GM12892 (cell line): ENCODE measurements at places on chromosomes 7 and 10.

DNA sequence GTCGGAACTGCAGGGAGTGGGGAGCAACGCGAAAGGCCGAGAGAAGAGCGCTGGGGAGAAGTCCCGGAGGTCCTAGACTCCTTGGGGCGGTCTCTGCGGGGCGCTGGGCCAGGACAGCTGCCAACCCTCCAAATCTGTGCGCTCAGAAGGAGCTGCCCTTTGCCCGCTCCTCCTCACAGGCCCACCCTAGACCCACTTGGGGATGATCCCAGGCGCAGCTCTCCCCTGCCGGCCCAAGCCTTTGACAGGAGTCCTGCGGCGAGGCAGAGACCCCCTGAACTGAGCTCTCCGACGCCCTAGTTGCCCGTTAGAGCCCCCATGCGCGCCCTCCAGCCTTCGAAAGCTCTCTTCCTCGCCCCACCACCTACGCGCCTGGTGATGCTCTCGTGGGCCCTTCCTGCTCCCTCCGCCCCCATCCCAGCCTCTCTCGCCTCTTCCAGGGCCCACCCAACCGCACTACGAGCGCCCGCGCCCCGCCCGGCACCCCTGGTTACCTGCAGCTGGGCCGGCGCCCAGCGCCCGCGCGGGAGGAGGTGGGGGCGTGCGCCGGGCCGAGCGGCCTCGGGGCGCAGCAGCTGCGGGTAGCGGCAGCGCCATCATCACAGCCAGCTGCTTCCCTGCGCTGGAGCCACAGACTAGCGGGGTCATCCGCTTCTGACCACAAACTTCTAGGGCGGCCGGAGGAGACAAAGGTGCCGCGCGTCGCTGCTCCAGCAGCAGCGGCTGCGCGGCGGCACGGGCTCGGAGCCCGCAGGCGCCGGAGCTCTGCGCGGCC is 353.4 kb downstream of the DNAJB6 start:
- DNase-seq, result no peak

DNA sequence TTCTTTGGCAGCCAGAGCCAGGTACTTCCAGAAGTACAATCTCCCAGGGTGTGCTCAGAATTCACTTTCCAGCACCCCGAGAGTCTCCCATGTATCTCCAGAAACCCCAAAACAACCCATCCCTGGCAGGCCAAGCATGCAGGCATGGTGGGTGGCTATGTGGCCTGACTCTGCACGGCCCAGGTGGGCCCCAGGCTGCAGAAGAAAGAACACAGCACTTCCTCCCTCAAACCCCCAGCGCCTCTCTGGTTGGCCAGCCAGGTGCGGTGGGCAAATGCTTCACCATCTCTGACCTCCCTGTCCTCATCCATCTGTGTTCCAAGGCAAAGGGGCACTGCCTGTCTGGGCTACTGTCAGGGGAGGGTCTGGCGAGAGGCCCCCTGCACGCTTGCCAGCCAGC is 100.3 kb downstream of the MKI67 start:
- DNase-seq, result no peak

GRCh38 chr7:23075571-23075970 is 30.0 kb upstream of the KLHL7 start:
- DNase-seq, result no peak

DNA sequence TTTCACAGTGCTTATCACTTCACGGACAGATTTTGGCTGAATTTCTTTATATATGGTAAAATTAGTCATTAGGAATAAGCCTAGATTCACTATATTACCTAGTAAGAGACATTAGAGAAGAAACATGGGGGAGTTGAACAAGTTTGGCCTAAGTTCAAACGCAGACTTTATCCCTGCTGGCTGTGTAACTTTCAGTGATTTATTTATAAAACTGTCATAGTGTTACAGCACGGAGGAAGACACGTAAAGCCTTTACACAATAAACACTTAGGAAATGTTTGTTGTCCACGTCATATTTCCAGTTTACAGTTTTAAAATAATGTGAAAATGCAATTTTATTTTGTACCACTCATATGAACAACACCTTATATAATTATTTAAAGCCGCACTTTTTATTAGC is 661.5 kb downstream of the MAGI2 start:
- no peak for DNase-seq

GRCh38 chr10:70756700-70757360 is 28.3 kb downstream of the TBATA start:
- DNase-seq, result no peak

GRCh38 chr7:114650491-114650890 is 235.9 kb downstream of the FOXP2 start:
- no peak for DNase-seq

- no peak for DNase-seq
These were observed 83.0 kb downstream of the NRG3 start for GRCh38 chr10:81957976-81958375.

GRCh38 chr10:119104654-119105015 is 722 bp downstream of the DENND10 start:
- DNase-seq, result no peak

DNA sequence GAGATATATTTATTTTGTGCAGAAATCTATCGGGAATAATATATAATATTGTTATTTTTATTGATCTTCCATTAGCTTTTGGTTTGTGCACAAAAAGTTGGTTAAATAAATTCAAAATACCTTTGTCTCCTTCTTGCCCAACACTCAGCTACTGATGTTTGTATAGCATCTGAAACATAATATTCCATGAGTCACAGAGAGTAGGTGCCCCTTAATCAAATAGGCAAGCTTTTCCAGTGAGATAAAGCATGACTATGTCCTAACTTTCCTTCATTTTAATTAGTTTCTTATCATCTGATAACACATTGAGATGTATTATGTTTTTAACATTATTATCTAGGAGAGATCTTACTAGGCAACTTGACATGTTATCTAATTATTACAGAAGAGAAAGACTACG is 432.2 kb downstream of the KIF20B start:
- no peak for DNase-seq

- DNase-seq, result peak; percentile 59
These were observed 93.2 kb upstream of the KIF5B start for GRCh38 chr10:32149252-32149955.

- no peak for DNase-seq
These were observed 119.5 kb downstream of the BAMBI start for GRCh38 chr10:28796606-28797512.

- no peak for DNase-seq
These were observed 351.8 kb upstream of the SEMA3A start for GRCh38 chr7:84546403-84546802.

GRCh38 chr7:69335331-69335730 is 262.9 kb upstream of the AUTS2 start:
- no peak for DNase-seq

- no peak for DNase-seq
These were observed 34.6 kb downstream of the ANKRD7 start for GRCh38 chr7:118259115-118259514.

GRCh38 chr7:95865716-95866371 is 93.5 kb downstream of the DYNC1I1 start:
- no peak for DNase-seq

DNA sequence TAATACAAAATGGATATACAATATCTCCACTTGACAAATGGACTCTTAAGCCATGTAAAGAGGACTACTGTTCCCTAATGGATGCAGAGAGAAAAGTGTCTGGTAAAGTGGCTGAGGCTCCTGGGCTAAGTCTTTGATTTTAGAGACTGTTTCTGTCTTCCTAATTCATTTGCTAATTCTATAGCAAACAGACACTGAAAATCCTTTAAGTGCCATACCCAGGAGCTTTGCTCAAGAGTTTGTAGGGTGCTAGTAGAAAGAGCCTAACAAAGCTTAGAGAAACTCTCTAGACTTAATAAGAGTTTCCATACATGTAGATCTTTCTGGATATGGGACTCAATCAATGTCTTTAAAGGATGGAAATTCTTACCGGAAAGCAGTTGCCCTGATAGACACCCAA is 16.7 kb downstream of the CEP55 start:
- no peak for DNase-seq

GRCh38 chr10:17200001-17200911 is 1.2 kb downstream of the TRDMT1 start:
- DNase-seq, result no peak

GRCh38 chr10:33465747-33466146 is 131.3 kb upstream of the NRP1 start:
- DNase-seq, result no peak

- DNase-seq, result no peak
These were observed 352.4 kb downstream of the GALNT17 start for GRCh38 chr7:71484380-71484779.

DNA sequence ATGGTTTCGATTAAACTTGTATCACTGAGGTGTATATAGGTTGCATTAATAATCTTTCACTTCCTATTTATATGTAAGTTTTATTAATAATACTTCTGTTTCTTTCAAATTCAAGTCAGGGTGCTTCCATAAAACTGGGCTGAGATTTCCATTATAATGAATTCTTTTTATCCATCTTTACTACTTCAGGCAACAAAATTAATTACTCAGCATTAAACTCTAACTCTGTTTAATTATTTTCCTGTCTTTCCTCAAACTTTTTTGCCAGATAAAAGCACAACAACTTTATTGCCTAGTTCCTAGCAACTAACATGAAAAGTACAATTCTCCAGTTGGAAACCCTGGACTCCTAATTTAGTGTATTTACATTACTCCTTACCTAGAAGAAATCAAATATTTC is 3.0 kb upstream of the MINDY3 start:
- no peak for DNase-seq
